GM13977 (cell line): ENCODE measurements at places on chromosomes 13 and 19.
A peak's percentile ranks its signal among the peaks of the same experiment; 100 is the strongest.

- no peak for DNase-seq
Observed at GRCh38 chr13:21902709-21903098, 231.8 kb downstream of the FGF9 start.

GRCh38 chr13:23289917-23290357, 109.2 kb downstream of the SGCG start:
- DNase-seq: no peak

DNA sequence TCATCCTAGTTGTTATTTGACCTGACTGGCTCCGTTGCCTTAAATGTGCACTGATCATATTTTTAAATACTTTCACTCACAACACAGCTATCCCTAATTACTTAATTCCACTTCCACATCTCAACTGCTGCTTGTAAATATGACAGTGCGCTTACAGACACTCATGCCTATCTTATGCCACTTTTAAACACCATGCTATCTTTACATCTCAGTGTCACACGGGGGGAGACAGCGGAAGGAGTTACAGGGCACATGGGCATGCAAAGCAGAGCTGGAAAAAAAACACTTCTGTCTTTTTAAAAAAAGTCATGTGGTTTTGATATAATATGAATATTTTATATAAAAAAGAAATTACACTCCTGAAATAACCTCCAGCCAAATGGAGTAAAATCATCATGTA, 44.1 kb downstream of the SMAD9 start:
- DNase-seq: no peak

GRCh38 chr19:40420766-40421765, 4.7 kb downstream of the SERTAD1 start:
- peak; percentile 80 for DNase-seq

- DNase-seq: no peak
Observed at GRCh38 chr13:30058429-30058828, 208.0 kb upstream of the UBL3 start.

DNA sequence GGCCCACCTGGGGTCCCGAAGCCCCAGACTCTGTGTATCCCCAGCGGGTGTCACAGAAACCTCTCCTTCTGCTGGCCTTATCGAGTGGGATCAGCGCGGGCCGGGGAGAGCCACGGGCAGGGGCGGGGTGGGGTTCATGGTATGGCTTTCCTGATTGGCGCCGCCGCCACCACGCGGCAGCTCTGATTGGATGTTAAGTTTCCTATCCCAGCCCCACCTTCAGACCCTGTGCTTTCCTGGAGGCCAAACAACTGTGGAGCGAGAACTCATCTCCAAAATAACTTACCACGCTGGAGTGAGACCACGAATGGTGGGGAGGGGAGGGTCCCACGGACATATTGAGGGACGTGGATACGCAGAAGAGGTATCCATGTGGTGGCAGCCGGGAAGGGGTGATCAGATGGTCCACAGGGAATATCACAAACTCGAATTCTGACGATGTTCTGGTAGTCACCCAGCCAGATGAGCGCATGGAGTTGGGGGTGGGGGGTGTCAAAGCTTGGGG, 1.0 kb upstream of the ICAM5 start:
- DNase-seq: peak; percentile 81

DNA sequence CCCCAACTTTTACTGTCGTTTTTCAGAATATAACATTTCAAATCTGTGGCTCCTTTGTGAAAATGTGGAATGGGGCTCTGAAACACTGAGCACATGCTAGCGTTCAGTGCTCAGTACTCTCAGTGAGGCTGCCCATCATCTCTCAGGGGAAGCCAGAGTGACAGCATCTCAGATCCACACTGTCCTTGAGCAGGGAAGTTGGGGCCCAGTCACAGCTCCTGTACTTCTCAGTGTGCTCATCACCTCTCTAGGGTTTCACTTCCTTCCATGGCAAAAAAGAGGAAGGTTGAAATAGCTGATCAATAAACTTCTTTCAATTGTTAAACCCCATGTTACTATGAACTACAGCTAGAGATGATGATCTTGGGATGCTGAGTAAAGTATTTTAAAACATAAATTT, 565.9 kb upstream of the SPRY2 start:
- DNase-seq: no peak

DNA sequence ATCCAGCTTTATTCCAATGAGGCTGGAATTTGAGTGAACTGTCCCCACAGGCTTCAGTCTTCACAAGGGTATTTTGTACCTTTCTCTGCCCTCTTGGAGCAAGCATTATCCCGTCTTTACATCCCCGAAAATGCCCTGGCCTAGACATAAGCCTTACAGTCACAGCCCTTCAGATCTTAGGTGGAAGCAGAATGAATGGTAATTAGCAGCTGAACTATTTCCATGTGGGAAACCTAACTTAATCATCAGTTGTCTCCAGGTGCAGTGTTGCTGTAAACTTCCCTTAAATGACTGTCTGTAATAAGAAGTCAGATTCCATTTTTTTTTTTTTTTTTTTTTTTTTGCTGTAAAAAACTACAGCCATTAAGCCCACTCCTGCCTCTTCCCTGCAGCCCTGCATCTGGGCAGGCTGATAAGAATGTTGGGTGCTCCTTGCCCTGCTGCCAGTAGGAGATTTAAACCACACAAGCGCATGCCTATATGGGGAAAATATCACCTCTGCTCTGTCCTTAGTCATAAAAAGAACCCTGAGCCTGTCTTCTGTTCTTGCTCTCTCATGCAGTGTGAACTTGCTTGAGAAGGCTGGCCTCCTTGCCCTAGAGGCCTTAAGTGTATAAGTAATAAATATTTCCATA, 426.8 kb upstream of the SLITRK5 start:
- DNase-seq: no peak

GRCh38 chr13:34816245-34816884, 125.7 kb upstream of the NBEA start:
- DNase-seq: no peak

GRCh38 chr13:91383836-91384235, 14.6 kb upstream of the GPC5 start:
- no peak for DNase-seq

GRCh38 chr19:56547535-56547934, 8.8 kb downstream of the ZFP28 start:
- DNase-seq: no peak

DNA sequence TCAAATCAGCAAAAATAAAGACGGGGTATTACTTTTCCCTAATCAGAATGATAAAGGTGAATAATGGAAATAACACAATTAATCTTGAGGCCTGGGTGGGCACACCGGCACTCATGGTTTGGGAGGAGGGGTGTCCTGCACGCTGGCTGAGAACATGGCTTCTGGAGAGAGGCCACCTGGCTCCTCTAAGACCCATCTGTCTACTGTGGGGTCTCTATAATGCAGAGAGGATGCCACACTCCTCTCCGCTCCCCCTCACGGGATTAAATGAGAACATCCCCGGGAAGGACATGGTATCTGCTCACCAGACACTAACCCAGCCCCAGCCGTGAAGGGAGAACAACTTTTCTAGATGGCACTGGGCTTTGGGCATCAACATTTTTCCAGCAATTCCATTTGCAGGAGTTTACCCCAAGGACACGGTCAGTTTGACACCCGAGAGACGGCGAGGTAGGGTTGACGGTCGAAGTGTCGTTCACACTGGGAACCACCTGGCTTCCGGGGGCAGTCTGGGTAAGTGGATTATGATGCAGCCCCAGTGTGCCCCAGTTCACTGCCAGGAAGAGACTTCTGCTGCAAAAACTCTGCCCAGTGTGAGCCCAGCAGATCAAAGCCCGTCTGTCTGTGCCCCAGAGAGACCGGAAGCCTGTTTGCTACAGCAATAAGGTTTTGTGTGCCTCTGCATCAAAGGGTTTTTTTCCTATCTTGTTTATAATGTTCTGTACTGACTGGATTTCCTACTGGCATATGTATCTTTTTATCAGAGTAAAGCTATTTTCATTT, 56.6 kb downstream of the CEBPG start:
- no peak for DNase-seq

- peak; percentile 97 for DNase-seq
Observed at GRCh38 chr19:45423589-45424190, at the start of gene ERCC1. Gene ERCC1 (minus strand): TSS chr19:45423917. CDS start chr19:45423374, 543 bp downstream.

DNA sequence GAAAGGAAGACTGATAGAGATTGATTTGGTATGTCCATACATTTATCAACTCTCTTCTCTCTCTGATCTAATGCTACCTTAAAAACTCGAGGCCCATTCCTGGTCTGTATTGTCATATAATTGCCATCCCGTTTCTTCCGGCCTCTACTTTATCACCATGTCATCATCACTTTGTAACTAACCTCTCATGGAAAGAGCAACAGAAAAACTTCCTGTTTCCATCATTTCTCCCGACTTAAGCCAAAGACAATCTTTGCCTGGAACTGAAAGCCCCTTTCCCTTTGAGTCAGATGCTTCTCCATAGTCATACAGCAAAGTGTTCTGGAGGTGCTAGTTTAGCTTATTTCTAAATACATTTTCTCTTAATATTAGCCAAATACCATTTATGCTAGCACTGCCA, 2.8 kb upstream of the STOML3 start:
- no peak for DNase-seq

DNA sequence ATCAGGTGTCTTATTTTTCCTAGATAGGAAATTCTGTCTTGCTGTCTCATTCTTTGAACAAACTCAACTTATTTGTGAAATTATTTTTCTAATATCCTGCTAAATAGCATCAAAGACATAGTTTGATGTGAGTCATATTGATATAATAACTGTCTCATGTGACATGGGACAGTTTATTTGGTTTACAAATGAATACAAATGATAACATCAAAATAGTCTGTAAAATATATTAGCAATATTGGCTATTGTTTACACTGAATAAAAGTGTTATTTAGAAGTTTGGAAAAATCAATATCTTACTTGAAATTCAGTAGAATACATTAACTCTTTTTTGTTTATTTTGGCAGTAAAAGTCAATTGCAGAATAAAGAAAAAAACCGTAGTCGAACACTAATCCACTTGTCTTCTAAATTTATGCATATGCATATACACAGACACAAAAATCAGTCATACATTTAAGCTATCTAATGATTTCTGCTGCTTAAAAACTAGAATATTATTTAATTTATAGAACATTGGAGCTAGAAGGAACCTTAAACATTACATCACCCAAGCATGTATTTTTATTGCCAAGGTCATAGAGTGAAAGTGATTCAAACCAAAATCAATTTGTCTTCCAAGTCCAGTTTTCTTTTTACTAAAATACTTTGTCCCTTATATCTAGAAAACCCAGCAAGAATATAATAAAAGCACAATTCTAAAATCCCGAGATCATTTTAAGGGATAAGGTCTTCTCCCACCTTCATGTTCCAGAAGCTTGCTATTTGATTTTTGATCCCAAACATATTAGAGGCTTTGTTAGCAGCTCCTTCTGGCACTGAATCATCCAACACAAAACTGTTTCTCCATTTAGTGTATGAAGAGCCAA, 776.5 kb upstream of the SLITRK1 start:
- no peak for DNase-seq

DNA sequence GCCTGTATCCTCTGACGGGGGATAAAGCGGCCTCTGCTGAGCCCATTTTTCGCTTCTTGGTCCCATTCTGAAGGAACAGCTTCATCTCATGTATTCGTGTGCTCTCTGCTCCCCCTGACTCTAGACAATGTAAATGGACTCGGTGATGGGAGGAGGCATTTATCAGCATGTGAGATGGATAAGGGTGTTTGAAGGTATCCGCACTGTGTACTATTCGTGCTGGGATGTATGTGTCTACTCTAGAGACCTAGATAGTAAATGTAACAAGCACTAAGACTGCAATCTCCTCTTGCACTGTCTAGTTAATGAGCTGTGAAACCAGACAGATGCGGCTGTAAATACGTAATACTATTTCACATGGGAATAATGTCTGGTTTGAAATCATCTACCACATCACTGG, 134.6 kb upstream of the ARGLU1 start:
- no peak for DNase-seq

DNA sequence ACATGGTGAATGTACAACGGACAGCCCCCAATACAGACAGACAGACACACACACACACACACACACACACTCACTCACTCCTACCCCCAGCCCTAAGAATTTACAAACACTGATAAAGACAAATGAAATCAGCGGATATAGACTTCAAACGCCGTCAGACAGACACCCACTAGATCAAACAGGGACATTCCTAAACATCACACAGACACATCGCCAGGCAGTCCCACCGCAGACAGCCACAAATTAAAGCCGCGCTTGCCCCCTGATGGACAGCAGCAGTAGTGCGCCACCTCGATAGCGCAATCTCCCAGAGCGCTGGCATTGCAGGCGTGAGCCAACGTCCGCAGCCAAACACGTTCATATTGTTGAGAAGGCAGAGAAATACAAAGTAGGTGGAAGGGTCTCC, 24.7 kb upstream of the ADGRE1 start:
- DNase-seq: peak; percentile 87

DNA sequence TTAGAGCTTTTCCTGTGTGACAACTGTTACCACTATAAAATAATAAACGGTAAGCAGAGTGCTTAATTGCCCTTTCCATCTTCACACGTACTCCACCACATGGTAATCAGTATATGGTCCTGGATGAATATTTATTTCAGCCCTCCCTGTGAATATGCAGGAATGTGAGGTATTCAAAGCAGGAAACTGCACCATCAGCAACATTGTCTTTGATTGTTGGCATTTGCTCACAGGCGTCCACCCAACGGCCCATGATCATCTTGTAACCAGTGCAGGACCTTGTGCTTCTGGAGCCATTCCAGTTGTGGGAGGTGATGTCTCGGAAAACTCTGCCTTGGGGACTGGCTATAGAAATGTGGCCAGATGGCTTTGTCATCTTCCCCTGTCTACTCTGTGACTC, 132.6 kb downstream of the COG6 start:
- no peak for DNase-seq
